ENCODE measurements at places on chromosomes 7 and 10. TPM values are rescaled to one million over a fixed set of nuclear protein-coding genes. Genes with fewer than 3 reads are reported as not detected.

The CASP7 gene
- total RNA-seq: 27.1 TPM

The ZNF804B gene
- not detected for total RNA-seq

The PBLD gene
- total RNA-seq: 2.8 TPM

The PRKCQ gene
- total RNA-seq: under 0.01 TPM

The MYO3A gene
- total RNA-seq: not detected

The TBXAS1 gene
- 0.60 TPM for total RNA-seq

Data from smooth muscle cell of the coronary artery (primary cell).